ENCODE measurements at places on chromosomes 3 and 15. TPM values are rescaled to one million over a fixed set of nuclear protein-coding genes. Genes with fewer than 3 reads are reported as not detected.

The ERICH6 gene
- total RNA-seq, result not detected

DNA sequence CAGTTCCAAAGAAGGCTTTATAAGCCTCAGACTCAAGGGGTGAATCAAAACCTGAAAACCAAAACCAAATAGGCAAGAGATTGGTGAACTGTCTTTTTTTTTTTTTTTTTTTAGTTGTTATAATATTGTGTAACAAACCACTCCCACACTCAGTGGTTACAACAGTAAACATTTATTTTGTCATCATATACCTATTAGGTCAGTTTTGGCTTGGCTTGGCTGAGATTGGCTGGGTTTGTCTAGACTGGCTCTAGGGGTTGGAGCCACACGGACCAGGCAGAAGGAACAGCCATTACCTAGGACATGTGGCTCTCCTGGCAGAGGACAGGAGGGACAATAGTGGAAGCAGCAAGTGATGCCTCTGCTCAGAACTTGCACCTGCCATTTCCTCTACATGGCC is 26.4 kb upstream of the RYR3 start:
- no peak for ATAC-seq

GRCh38 chr3:17741621-17742101 is 770 bp downstream of the TBC1D5 start:
- no peak for ATAC-seq

GRCh38 chr3:117252208-117252607 is 542.6 kb downstream of the TUSC7 start:
- no peak for ATAC-seq

DNA sequence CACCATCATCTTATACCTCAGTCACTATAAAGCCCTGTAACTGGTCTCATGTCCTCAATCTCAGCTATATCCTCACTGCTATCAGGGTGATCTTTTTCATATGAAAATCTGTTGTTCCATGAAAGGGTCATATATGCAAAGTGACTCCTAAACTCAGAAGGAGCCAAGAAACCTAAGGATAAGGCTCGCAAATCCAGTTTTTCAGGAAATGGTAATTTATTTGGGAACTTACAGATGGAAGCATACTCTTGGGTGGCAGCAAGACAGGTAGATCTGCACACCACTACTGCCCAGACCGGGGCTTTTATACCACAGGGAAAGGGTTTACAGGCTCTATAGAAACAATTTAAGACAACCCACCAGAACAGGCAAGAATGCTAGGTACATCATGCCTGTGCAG is 272.3 kb downstream of the UBE2E2 start:
- ATAC-seq, result no peak

The SLITRK3 gene
- 15.7 TPM for total RNA-seq

The EBLN2 gene
- total RNA-seq, result 5.0 TPM

- ATAC-seq, result no peak
Observed at GRCh38 chr3:125442506-125442905, 67.4 kb upstream of the ZNF148 start.

The SLC22A14 gene
- not detected for total RNA-seq

DNA sequence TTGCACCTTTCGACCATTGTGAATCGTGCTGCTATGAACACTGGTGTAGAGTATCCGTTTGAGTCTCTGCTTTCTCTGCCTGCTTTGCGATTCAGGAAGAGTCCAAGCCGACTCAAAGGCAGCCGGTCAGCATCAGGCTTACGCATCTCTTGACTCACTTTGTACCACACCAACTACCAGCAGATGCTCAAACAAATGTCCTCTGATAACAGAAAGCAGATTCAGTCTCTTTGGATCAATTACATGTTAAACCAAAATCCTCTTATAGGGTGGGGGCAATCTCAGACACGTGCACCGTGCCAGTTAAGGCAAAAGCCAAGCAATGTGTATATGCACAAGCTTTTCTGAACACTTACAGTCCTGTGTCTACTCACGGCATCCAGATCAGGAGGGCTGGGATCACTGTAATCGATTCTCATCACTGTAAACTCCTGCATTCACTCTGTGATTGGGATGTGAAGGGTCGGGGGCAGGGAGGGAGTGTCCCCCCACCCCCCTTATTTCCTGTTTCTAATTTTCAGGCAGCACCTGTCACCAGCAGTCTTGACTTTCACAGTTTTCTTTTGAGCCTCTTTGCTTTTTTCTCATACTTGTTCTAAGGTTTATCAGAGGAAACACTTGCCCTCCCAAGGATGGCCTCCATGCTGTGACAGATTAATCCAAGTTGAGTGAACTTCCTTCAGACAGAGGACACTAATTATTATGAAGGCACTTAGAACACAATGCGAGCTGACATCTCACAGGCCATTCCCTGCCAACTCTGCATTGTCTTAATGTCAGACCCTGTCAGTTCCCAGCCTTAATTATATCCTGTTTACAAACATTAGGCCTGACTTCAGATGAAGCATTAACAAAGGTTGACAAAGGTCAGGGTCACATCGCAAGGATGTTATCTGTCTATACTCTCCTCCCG is 153.5 kb downstream of the MECOM start:
- ATAC-seq, result no peak

DNA sequence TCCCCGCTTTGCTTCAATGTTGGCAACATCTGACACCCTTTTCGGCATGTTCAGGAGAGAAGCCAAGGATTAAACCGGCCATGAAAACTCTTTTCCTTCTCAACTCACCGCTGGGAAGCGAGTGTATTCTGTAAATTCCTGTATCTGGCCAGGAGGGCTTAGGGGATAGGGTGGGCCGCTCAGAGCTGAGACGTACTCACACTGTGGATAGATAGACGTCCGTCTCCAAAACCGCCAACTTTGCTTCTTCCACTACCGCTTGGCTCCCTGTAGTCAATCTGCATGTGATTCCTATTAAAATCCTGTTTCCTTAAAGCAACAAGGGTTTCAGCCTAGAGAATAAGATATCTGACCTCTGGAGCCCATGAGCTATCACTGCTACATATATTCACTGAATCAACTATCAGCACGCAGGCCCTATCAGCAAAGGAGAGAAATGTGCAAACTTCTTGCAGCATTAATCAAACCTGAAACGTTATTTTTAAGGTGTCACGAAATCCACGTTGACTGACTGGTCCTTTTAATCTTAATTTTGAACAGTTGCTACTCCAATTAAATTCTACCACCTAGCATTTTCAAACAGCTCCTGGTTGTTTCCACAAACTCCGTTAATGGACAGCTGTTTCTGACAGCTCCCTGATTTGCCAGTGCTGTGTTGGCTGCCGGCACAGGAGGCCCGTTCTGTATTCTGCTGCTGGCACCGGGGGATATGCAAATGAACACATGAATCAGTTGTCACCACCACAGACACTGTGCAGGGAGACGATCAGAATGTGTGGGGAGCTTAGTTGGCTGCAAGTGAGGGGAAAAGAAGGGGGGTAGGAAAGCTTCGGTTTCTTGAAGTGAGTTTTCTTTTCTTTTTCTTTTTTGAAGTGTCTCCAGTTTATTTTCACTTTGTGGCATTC is 438.9 kb upstream of the ARRDC4 start:
- no peak for ATAC-seq

DNA sequence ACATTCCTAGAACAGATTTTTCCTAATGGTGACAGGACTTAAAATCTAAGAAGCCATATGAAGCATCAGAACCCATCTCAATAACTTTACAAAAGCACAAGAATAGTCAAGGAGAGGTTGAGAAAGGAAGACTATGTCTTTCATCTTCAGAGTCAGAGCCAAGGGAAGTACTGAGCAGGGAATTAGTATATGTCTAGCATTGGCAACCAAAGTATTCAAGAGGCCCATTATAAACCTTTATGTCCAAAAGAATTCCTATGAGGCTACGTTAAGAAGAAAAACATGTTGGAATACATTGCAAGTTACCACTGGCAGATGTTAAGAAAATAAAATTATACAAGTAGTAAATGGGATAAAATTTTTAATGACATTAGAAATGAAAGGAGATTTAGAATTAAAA is 150.5 kb downstream of the MAGI1 start:
- no peak for ATAC-seq

GRCh38 chr3:190359813-190360212 is 28.1 kb upstream of the CLDN16 start:
- ATAC-seq, result no peak

DNA sequence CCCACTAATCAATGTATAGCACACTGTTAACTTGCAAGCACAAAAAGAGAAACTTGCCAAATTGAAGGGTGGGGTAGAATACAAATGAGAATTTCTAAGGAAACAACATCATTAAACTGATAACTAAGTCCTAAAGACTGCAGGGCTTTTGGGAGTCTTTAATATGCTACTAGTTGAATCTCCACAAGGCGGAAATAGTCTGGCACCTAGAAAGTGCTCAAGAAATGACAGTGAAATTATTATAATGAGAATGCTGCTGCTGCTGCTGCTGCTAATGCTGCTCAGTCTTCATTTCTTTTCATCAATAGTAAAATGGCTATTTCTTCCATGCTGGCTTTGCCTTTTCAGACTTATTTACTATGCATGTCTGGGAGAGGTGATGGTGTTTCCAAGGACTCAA is 91.8 kb downstream of the BTD start:
- no peak for ATAC-seq

- no peak for ATAC-seq
Observed at GRCh38 chr3:194675680-194676079, 3.7 kb upstream of the LSG1 start.

The CHRNB4 gene
- total RNA-seq, result 0.10 TPM

DNA sequence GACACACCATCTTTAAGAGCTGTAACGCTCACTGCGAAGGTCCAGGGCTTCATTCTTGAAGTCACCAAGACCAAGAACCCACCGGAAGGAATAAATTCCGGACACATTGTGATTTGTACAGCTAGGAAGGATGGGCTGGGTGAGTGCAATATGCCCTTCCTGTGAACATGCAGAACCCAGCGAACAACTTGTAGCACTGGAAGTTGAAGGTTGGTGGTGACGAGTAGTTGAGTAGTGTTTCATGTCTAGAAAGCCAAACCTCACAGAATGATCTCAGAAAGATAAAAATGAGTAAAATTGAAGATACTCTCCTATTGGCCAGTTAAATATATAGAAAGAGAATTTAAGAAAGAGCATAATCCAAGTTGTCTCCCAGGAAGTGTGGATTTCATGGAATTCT is 462.2 kb upstream of the CFAP20DC start:
- no peak for ATAC-seq

The SAXO2 gene
- total RNA-seq, result 9.0 TPM

DNA sequence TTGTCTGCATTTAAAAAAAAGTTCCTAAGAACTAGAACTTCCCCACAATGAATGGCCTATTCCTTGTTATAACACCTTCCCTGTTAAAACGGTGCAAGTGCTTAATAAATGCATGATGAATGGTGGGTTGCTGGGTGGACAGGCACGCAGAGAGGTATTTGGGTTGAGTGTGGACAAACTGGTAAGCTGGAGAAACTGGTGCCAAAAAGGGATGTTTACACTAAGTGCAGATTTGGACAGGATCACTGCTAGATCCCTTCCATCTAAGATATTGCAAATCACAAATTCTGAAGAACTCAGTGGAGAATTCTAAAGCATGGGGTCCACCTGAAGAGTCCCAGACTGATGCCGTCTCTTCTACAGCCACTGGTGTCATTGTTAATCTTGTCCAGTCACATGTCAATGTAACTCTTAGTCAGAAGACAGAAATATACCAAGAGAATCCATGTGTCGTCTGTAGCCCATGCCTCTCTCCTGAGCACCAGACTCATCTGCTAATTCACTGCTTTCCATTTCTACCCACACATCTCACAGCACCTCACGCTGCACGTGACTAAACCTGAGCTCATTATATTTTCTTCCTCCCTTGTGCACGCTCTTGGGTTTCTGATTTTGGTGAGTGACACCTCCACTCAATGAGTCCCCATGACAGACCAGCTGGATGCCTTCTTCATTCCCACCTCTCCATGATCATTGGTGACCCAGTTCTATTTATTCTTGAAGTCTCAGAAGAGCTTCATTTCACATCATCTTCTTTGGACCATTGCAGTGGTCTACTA is 328.9 kb downstream of the THSD4 start:
- no peak for ATAC-seq

DNA sequence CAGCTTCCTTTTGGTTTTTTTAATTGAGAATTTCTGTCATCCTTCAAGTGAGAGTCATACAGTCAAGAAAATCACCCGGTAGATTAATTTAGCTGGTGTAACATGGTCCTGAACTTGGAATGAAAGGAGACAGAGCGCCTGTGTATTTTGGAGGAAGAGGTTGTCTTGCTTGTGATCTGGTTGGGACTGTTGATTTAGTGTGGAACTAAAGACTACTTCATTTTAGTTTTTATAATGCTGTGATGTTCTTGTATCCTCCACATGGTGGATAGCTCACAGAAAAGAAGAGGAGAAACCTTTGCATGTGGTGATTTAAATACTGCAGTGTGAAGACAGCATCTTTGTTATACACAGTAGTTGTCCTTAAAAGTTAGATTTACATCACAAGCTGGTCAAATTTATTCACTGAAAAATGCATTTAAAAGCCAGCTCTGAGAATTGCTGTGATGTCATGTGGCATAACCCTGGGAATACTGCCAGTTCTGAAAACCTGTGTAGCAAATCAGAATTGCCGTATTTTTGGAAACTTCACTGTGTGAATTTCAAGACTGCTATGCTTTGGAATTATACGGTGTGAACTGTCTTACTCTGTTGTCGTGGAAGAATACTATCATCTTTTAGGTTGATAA is 268.5 kb downstream of the PTPRG start:
- peak; percentile 17 for ATAC-seq

The PRKAR2A gene
- total RNA-seq, result 45.0 TPM

- ATAC-seq, result no peak
Observed at GRCh38 chr3:127063916-127064315, 81.0 kb downstream of the PLXNA1 start.

DNA sequence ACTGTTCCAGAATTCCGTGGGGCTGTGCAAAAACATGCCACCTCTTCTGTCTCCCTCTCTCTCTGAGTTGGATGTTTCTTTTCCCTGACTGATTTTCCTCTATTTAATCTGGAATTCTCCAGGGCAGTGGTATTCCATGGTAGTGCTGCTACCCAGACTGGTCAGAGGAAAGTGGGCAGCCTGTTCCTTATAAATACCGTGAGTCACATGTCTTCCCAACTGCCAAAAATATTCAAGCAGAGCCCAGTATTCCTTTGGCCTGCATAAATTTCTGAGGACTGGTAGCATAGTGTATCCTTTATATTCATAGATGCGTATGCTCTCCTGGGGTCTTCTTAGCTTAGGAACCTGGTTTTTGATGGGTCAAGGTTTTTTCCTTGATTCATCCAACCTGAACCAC is 40.9 kb downstream of the CEMIP start:
- no peak for ATAC-seq

- ATAC-seq, result no peak
Observed at GRCh38 chr3:65576228-65576627, 462.5 kb downstream of the MAGI1 start.

GRCh38 chr3:42043099-42043813 is 47.9 kb upstream of the TRAK1 start:
- ATAC-seq, result peak; percentile 64

- ATAC-seq, result no peak
Observed at GRCh38 chr3:181326637-181327223, 337.2 kb upstream of the DNAJC19 start.

The PATL2 gene
- total RNA-seq, result 1.1 TPM

- no peak for ATAC-seq
Observed at GRCh38 chr3:129708328-129708861, 101.9 kb upstream of the PLXND1 start.

The HDC gene
- total RNA-seq, result 3.1 TPM

The KY gene
- 0.64 TPM for total RNA-seq
